ENCODE measurements at places on chromosomes 12 and 14.

DNA sequence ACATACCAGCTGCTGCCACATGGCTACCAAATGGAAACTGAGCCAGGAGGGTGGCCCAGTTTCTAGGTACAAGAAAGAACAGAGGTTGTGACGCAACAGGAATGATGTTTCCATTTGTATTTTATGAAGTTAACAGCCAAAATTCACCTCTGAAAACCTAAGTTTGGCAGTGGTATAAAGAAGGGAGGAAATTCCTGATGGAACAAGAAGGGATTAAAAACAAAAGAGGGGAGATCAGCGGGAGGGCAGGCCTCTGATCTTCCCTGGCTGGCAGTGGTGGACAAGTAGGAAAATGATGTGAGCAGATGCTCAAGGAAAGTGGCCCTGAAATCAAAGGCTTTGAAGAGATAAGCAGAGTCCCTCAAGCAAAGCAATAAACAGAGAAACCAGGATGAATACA is 47.3 kb upstream of the BCL2L14 start:
- DNase-seq: no peak

DNA sequence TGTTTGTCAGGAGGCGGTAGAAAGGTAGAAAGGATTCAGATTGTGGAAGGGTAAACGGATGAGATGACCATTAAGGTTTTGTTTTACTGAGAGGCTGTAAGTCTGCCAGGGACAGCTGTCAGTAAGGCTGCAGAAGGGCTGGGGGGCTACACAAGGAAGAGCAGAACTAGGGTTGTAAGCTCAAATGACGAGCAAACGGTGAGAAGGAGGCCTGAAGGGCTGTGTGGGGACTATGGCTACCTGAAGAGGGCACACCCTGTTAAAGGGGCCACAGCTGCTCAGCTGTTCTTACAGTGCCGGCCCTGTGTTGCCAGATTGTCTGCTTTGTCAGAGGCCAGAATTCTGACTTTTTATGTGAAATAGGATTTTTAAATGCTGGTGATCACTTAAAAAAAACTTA is 19.1 kb downstream of the VASH1 start:
- DNase-seq: no peak

DNA sequence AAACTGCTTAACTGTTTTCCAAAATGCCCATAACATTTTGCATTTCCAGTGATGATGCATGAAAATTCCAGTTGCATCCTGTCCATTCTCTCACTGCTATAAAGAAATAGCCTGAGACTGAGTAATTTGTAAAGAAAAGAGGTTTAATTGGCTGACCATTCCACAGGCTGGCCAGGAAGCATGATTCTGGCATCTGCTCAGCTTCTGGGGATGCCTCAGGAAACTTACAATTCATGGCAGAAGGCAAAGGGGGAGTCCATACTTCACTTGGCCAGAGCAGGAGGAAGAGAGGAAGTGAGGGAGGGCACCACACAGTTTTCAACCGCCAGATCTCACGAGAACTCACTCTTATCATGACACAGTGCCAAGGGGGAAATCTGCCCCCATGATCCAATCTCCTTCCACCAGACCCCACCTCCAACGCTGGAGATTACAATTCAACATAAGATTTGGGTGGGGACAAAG is 18.2 kb upstream of the CLEC2D start:
- DNase-seq: peak; percentile 41

- peak; percentile 60 for DNase-seq
These were observed 84.3 kb upstream of the DIO3 start for GRCh38 chr14:101476916-101477553.

GRCh38 chr14:69531135-69531534 is 43.5 kb downstream of the CCDC177 start:
- no peak for DNase-seq

GRCh38 chr14:75249251-75249957 is 29.2 kb upstream of the FOS start:
- peak; percentile 99 for DNase-seq

- DNase-seq: no peak
These were observed 72.2 kb downstream of the BRMS1L start for GRCh38 chr14:35898217-35898775.

GRCh38 chr12:73361864-73362230 is 1089.7 kb downstream of the TRHDE start:
- no peak for DNase-seq

DNA sequence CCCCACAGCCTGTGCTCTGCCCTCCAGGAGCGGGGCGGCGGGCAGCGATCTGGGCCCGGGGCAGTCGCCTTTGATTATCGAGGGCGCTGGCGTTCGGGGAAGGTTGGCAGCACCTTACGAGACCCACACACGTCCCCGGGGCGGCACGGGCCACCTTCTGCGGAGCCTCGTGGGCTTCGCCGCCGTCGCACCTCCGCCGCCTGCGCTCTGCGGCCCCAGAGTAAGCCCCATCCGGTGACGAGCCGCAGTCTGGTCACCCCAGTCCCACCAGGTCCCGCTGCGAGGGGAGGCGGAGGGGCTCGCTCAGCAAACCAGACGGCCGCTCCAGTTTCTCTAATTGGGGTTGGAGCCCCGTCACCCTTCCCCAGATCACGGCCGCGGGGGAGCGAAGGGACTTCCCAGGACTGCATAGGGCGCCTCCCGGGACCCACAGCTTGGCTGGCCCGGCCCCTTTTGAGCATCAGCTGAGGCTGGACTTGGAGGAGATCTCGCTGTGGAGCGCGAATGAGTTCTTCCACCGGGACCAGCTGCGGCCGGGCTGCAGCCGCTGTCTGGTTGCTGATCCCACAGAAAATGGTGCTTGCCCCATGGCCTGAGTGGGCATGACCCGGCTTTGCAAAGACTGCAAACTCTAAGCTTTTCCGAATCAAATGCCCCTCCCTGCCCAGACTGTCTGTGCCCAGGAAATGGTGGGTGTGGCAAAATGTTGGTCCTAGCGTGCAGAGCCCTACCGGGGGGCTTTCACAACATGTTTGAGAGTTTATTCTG is 560 bp downstream of the LGALS3 start:
- no peak for DNase-seq

Data from Jurkat, Clone E6-1 (cell line).